ENCODE measurements at places on chromosomes 3 and 15.

DNA sequence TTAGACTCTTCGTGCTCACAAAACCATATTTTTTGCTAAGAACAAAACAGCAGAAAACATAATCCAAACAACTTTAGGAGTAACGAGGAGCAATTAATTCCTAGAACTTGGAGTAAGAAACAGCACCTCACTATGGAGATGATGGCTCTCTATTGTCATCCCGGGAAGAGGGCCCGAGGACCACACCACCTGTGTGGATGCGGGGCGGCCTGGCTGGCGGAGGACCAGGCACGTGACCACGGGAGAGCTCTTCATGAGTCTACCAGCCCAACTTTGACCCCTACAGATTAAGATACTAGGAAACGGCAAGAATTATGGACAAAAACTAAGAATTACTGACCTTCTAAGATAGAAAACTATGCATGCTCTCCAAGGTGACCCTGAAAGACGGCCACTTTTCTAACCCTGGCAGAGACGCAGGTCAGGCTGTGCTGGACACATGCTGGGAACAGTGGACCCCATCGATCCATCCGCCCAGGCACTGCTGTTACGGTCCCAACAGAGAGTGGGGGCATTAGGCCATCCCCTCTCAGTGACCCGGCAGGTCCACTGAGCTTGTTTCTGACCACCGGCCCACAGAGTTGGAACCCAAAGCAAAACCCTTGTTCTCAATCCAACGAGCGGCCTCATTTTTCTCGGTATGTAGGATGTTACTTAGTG is 13.1 kb upstream of the OCA2 start:
- peak; percentile 79 for DNase-seq

DNA sequence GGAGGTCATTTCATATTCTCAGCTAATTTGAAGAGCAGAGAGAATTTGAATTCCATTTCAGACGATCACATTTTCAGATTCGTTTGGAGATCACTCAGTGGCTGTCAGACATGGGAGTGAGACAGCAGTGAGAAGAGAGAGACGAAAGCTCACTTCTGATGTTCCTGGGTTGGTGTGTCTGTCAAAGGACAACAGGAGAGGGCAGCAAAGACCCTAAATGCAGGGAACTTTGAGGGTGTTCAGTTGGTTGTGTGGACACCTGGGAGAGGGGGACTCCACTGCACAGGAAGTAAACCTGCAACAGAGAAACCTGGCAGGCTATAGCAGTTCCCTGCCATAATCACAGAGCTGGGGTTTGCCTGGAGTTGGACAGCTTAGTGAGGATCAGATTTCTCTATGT is 675.1 kb downstream of the SQOR start:
- no peak for DNase-seq

DNA sequence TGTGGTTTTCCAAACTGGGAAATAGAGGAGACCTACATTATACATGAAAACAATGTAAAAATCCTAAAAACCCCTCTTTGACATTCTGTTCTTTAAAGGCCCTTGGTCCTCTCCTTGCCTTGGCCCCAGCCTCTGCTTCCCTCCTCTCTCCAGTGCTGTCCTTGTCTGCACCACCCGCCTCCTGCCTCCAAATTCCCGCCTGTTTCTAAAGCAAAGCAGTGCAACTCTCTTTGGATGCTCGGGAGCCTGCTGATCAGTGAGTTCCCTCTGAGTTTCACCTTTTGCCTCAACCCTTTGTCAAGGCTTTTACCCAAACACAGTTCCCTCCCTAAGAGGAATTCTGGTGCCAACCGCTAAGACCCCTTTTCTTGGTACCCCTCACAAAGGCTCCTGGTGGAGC is 8.0 kb downstream of the ANKDD1A start:
- DNase-seq, result no peak

DNA sequence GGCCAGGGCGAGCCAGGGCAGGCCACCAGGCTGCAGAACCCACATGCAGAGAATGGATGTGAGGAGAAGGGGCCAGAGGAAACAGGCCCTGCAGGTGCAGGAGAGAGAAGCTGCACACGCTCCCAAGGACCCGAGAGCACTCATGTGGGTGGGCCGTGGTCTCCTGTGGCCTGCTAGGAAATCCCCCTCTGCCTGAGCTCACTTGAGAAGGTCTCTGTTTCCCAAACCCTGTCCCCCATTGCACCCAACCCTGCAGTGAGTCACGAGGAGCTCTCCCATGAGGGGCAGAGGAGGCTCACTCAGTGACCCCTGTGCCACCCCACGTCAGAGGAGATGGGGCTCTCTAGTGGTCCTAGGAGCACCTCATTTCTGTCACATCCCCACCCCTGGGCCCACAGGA is 111.1 kb downstream of the KLF13 start:
- DNase-seq, result no peak

GRCh38 chr15:27623149-27623548 is 476.0 kb downstream of the OCA2 start:
- no peak for DNase-seq

GRCh38 chr3:123334056-123334455 is 114.8 kb downstream of the ADCY5 start:
- DNase-seq, result no peak

- DNase-seq, result no peak
Measured at GRCh38 chr3:23086831-23087230, 116.3 kb upstream of the UBE2E2 start.

GRCh38 chr3:134132961-134133360 is 103.2 kb upstream of the SLCO2A1 start:
- DNase-seq, result no peak

GRCh38 chr15:59532770-59533379 is 78.7 kb upstream of the GCNT3 start:
- no peak for DNase-seq

- DNase-seq, result no peak
Measured at GRCh38 chr15:86054338-86054737, 25.3 kb upstream of the AGBL1 start.

GRCh38 chr3:29128001-29128400 is 152.9 kb upstream of the RBMS3 start:
- DNase-seq, result no peak

GRCh38 chr3:186284661-186285060 is 77.4 kb downstream of the DGKG start:
- no peak for DNase-seq

GRCh38 chr3:17074559-17074958 is 189.8 kb downstream of the PLCL2 start:
- no peak for DNase-seq

DNA sequence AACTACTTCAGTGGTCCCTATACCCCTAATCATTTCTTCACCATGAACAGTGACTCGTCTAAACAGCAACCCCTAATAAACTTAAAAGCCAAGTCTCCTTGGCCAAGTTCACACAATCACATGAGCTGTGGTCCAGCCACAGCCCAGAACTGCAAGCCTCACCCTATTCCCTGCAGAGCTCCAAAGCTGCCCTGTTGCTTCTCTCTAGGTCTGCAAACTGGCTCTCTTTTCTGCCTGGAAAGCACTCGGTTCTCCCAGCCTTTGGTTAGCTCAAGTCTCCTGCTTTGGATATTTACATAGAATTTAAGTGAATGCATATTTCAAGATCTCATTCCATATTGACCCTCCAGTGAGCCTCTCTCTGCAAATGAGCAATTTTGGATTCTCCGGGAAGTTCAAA is 107.0 kb downstream of the TOP2B start:
- no peak for DNase-seq

- peak; percentile 69 for DNase-seq
Measured at GRCh38 chr3:128950223-128950938, 43.5 kb downstream of the CFAP92 start.

- DNase-seq, result no peak
Measured at GRCh38 chr3:38254872-38255271, 10.7 kb upstream of the SLC22A13 start.

GRCh38 chr15:72315706-72316370 is 4.1 kb downstream of the CELF6 start:
- peak; percentile 69 for DNase-seq

DNA sequence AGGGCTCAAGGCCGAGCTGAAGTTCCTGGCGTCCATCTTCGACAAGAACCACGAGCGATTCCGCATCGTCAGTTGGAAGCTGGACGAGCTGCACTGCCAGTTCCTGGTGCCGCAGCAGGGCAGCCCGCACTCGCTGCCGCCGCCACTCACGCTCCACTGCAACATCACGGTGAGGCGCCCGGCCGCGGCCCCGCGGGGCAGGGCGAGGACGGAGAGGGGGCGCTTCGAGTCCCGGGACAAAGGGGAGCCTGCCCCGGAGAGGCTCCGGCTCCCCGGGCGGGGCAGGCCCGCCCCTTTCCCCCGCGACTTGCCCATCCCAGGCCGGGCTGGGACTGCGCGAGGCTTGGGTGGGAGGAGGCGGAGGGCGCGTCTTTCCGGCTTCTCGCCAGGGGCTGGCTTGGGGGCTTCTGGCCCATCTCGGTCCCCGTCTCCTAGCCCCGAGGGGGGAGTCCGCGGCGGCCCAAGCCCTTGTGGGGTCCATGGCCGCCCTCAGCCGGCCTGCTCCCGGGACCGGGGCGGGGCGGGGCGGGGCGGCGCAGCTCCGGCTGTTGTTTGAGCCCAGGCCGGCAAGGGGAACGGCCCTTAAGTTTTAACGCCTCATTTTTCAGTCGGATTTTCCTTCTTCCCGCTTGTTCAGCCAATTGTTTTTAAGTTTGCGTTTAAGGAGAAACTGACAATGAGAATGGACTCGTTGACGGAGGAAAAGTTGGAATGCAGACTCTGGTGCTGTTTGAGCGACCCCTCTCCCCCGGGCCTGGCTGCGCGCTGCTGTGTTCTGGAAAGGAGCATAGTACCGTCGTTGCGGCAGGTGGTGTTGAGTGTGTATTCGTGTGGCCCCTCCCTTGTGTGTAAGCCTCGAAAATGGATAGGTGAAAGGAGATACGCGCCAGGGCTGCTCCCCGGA is 683 bp downstream of the UBE2Q2 start:
- DNase-seq, result peak; percentile 88

DNA sequence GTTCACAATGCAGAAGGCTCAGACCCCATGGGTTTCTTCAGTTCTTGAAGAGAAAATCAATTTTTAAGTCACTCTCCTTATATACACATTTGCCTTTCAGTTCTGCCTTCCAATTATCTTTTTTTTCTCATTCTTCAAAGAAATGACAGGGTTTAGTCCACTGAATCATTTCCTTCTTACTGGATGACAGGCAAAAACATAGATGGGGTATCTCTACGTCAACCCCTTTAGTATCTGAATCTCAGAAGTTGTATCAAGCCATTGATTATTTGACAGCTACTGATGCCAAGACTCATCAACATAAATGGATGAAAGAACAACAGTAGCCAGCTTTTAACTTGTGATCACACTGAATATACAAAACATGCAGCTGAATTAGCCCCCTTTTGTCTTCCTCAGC is 6.5 kb downstream of the ATOSA start:
- DNase-seq, result no peak

GRCh38 chr3:130925628-130926027 is 31.7 kb downstream of the ATP2C1 start:
- DNase-seq, result no peak

DNA sequence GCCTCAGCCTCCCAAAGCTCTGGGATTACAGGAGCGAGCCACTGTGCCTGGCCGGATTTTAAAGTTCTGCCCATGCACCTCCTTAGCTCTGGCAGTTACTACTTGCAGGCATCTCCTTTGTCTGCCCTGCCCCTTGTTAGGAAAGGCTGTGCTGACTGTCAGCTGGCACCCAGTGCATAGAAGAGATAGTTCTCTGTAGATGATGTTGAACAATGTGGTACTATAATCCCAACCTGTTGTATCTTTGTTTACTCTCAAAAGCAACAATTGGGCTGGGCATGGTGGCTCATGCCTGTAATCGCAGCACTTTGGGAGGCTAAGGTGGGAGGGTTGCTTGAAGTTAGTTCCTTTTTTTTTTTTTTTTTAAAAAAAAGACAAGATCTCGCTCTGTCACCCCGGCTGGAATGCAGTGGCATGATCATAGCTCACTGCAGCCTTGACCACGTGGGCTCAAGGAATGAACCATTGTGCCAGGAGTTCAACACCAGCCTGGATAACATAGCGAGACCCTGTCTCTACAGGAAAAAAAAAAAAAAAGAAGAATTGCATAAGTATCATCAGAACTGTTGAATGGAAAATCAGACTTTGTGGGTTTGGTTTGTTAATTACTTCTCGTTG is 30.6 kb downstream of the FLNB start:
- no peak for DNase-seq

DNA sequence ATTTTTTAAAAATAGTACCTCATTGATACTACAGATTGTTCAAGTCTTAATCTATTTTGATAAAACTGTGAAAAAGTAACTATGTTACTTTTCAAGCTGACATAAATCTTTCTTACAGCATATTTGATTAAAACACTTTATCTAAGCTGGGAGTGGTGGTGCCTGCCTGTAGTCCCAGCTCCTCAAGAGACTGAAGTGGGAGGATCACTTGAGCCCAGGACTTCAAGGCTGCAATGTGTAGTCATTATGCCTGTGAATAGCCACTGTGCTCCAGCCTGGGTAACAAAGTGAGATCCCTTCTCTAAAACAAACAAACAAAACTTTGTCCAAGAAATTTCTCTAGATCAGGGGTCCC is 59.6 kb upstream of the NEDD4 start:
- no peak for DNase-seq

GRCh38 chr3:86634361-86634760 is 356.6 kb downstream of the VGLL3 start:
- DNase-seq, result no peak

DNA sequence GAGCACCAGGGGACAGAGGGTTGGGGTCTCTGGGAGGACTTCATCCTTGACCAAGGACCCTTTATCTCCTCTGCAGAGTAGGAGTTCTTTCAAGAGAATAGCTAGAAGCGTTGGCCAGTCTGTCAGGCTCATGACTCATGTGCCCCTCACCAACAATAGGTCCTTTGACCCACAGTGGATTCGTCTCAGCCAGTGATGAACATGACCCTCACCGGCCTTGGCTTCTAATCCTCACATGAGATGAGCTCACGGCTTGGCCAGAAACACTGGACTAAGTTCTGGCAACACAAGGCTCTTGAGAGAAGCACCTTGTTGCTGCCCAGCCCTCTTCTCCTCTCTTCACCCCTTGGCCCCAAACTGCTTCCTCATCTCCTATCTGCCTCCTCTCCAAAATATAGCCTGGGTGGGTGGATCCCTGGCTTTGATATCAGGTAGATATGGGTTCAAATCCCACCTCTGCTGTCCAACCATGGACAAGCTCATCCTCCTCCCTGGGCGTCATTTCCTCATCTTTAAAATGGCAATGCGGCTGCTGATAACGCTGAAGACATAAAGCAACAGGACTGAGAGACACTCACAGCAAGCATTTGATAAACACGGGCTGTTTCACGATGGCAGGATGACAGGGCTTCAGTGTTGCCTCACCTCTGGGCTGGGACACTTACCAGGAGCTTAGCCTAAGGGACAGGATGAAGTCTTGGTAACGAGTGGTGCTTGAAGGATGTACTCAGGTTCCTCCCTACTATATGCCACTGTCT is 446.7 kb upstream of the PROK2 start:
- no peak for DNase-seq

DNA sequence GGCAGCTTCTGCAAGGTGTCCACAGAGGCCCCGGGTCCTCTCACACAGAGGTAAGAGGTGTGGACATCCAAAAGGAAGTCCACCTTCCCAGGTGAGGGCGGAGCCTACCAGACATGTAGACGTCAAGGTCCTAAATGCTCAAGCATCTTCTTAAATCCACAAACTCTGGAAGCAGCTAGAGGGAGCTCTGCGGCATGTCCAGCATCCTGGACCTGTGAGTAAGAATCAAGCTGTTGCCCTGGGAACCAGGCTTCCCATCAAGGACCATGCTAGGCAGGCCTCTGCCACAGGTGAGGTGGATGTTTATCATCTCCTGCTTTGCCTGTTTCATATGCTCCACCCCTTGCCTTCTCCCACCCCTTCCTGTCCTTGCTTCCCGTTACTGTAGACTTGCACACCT is 368.2 kb downstream of the GABRG3 start:
- DNase-seq, result no peak

GRCh38 chr3:160006282-160007163 is 17.9 kb downstream of the IL12A start:
- DNase-seq, result no peak

Measured in osteocyte (in vitro differentiated cells).